Naive thymus-derived CD8-positive, alpha-beta T cell (primary cell): ENCODE measurements at places on chromosomes 2 and 18.
A peak's percentile ranks its signal among the peaks of the same experiment; 100 is the strongest.

DNA sequence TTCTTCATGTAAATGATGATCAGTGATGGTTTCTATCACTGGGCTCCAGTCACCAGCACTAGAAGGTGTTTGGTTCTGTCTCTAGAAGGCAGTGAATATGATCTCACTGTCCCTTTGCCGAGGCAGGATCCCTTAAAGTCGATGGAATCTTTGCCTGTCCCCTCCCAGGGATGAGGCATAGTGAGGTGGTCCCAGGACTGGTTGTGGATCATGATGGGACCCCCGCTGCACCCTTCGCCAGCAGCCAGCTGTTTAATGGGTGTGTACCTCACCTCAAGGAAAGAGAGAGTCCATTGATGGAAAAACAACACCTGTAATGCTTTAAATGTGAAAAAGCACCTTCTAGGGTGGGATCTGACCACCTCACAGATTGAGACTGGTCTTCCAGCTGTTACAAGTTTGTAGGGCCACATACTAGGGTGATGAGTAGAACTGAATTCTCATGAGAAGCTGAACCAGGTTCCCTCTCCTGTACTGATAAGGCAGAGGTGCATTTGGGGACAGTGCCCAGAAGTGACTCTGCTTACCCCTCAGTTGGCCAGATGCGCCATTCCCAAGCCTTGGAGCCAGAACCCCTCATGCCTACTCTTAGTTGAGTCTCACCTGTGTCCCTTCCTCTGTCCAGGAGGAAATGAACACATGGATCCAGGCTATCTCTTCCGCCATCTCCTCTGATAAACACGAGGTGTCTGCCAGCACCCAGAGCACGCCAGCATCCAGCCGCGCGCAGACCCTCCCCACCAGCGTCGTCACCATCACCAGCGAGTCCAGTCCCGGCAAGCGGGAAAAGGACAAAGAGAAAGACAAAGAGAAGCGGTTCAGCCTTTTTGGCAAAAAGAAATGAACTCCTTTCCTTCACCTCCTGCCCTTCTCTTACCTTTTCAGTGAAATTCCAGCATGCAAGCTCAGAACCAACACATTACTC lies 55.5 kb upstream of the EML6 start:
- DNase-seq = no peak

- no peak for DNase-seq
Measured at GRCh38 chr2:66324356-66324755, 110.6 kb upstream of the MEIS1 start.

DNA sequence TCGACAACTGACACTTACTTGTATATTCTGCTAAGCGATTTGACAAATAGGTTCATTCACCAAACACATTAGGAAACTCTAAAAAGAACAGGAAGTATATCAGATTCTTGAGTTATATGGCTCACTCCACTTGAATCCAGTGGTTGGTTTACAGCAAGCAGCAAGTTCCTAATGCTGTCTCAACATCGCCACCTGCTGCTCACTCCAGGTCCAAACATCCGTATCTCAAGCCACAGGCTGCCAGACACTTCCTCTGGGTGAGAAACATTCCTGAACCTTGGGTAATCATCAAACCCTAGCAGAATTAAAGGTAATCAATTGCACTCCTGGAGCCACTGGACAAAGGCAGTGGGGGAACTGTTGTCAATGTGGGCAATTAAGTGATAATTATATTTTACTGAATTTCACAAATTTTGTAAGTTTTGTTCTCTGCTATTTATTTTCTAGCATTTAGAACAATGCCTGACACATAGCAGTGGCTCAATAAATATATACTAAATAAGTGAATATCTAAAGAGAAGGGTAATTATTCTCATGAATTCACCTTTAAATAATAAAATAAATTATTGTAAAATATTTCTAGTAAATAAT lies 107.1 kb upstream of the TTN start:
- peak; percentile 66 for DNase-seq

DNA sequence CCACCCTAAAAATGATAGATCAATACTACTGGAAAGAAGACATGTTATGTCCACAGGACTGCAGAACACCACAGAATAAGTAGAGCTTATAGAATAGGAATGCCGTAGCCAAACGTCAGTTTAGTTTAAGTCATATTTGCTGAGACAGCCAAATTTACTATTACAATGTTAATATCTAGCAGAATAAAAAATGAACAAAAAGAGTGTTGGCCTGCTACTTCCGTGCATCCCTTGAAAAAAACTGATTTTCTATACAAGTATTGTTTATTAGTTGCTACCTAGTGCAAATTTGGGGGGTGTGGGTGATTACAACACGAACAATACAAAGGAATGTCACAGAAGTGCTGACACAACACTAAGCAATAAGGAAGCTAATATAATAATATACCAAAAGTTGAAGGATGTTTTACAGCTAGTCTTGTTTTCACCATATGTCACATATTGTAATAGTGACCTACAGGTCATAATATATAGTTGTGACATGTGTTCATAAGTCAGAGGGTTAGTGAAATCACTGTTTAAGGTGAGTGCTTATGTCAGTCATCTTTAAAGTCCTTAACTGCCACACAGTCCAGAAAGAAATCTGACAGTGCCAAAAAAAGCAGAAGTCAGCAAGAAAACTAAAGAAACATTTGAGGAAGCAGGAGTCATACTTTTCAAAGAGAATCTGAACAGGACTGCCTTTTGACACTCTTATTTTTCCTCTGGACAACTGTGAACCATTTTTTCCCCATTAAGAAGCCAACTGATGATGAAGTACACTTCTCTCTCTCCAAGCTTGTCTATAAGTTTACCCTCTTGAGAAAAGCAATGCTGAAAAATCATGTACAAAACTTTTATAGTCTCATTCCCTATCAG lies 376.4 kb downstream of the ZEB2 start:
- DNase-seq = no peak

GRCh38 chr2:231642631-231643494 lies 50.2 kb downstream of the TEX44 start:
- DNase-seq = no peak

- no peak for DNase-seq
Measured at GRCh38 chr18:39464006-39464405, 1898.4 kb upstream of the CELF4 start.
